ENCODE measurements at places on chromosomes 11 and 22.

- no peaks in the 10 kb centered on the region for H3K27me3 ChIP-seq
- H3K36me3 ChIP-seq, result no peaks in the 10 kb centered on the region
- H3K4me3 ChIP-seq, result no peak overlapping the region
- H3K4me1 ChIP-seq, result no peaks in the 10 kb centered on the region
Observed at GRCh38 chr11:126926376-126926791, 74.2 kb downstream of the KIRREL3 start.

DNA sequence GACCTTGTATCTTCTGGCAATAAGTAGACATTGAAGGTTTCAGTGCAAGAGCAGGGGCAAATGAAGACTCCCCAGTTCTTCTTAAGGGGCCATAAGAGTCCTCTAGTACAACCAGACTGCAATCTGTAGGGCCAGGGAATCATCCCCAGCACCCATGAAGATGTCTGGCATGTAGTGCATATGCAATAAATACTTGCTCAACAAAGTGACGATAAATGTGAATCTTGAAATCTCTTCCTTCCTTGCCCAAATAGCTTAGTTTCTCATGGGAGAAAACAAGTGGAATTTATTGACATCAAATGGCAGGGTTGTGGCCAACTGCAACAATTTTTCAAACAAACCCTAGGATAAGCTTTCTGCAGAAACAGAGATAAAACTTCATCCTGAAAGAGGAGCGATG, 107.6 kb downstream of the ABTB2 start:
- H3K27me3 ChIP-seq, result no peaks in the 10 kb centered on the region
- no peaks in the 10 kb centered on the region for H3K36me3 ChIP-seq
- peaks cover 14% of the 10 kb centered on the region for H3K4me1 ChIP-seq
- no peak for DNase-seq
- H3K4me3 ChIP-seq, result no peak overlapping the region

DNA sequence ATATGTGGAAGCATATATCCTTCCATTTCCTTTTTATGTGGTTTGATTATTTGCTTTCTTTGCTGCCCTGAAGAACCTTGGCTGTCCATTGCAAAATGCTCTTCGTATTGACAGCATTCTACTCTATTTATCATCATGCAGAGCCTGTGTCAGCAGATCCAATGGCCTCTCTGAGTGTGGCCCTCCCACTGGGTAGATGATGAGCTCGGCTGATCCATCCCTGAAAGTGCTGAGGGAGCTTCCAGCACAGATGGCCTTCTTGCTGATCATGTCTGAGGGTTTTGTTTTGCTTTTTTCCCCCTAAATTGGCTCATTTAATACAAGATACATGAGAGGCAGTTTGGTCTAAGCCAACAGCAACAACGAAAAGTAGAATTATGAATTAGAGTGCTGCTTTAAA, 181.0 kb downstream of the GRIA4 start:
- H3K27ac ChIP-seq, result no peak overlapping the region
- H3K36me3 ChIP-seq, result no peaks in the 10 kb centered on the region
- no peak overlapping the region for H3K4me3 ChIP-seq
- H3K4me1 ChIP-seq, result no peaks in the 10 kb centered on the region

DNA sequence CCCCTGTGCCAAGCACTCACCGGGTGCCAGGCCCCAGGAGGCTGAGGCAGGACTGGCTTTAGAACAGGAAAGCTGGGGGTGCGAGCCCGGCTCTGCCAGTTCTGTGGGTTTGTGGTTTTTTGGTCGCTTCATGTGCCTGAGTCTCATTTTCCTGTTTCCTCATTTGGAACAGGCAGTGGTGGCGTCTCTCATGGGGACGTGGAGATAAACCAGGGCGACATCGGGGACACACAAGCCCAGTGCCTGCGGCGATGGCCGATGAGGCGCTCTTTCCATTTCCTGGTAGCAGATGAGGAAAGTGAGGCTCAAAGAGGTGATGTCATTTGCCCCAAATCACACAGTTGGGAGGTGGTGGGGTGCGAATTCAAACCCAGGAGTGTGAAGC, 20.8 kb upstream of the CHKA start:
- no peak overlapping the region for H3K27ac ChIP-seq
- H3K4me1 ChIP-seq, result peaks cover 30% of the 10 kb centered on the region
- H3K27me3 ChIP-seq, result no peaks in the 10 kb centered on the region
- no peak for DNase-seq

GRCh38 chr11:116693593-116694348, 79.0 kb downstream of the BUD13 start:
- no peak overlapping the region for H3K27ac ChIP-seq
- no peaks in the 10 kb centered on the region for H3K27me3 ChIP-seq
- H3K4me1 ChIP-seq, result no peaks in the 10 kb centered on the region
- H3K4me3 ChIP-seq, result no peak overlapping the region

DNA sequence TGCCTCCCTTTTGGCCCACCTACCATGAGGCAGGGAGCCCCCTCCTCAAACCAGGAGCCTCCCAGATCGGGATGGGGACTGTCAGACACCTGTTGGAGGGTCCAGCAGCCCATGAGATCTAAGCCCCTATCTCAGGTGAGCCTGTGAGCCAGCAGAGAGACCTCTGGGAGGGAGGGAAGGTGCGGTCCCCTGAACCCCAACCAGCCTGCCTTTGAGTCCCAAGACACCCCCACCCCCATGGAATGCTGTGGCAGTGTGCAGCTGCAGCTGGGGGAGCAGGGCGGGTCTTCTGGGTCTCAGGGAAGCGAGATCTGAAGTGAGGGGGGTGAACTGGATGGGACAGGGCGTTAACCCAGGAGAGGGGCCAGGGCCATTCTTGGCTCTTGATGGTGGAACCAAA, 1.4 kb upstream of the CDKN1C start:
- DNase-seq, result no peak
- H3K27ac ChIP-seq, result no peak overlapping the region
- no peaks in the 10 kb centered on the region for H3K27me3 ChIP-seq
- H3K4me3 ChIP-seq, result no peak overlapping the region
- H3K4me1 ChIP-seq, result peaks cover 33% of the 10 kb centered on the region
- H3K36me3 ChIP-seq, result no peaks in the 10 kb centered on the region

GRCh38 chr22:41436322-41437113, 10.1 kb downstream of the TOB2 start:
- no peak for DNase-seq
- no peak overlapping the region for H3K27ac ChIP-seq
- H3K36me3 ChIP-seq, result peaks cover 54% of the 10 kb centered on the region
- H3K4me3 ChIP-seq, result no peak overlapping the region

GRCh38 chr11:102007567-102008437, 39.4 kb upstream of the CFAP300 start:
- H3K36me3 ChIP-seq, result no peaks in the 10 kb centered on the region
- H3K4me3 ChIP-seq, result no peak overlapping the region
- DNase-seq, result no peak
- H3K27ac ChIP-seq, result no peak overlapping the region
- peaks cover 10% of the 10 kb centered on the region for H3K4me1 ChIP-seq

DNA sequence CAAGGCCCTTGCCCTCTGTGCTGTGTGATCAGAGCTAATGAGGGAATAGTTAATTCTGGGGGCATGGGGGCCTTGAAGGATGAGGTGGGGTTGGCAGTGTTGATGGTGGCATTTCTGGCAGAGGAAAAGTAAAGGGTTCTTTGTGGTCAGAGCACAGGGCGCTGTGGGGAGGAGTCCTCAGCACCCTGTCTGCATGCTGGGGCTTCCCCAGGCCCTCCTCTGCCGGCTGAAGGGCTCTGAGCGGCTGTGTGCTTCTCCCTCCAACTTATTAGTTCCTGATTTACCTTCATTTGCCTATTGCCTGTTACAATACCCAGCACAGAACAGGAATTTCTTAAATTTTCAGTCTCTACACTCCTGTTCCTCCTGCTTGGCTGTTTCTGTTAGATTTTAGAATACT, 122.8 kb downstream of the HIPK3 start:
- peaks cover 20% of the 10 kb centered on the region for H3K27me3 ChIP-seq
- H3K4me3 ChIP-seq, result no peak overlapping the region
- H3K4me1 ChIP-seq, result no peaks in the 10 kb centered on the region
- DNase-seq, result no peak
- H3K36me3 ChIP-seq, result no peaks in the 10 kb centered on the region
- H3K27ac ChIP-seq, result no peak overlapping the region

- DNase-seq, result no peak
- H3K4me3 ChIP-seq, result no peak overlapping the region
- H3K4me1 ChIP-seq, result peaks cover 13% of the 10 kb centered on the region
- H3K36me3 ChIP-seq, result no peaks in the 10 kb centered on the region
Observed at GRCh38 chr11:15970506-15971214, 385.7 kb downstream of the SOX6 start.

DNA sequence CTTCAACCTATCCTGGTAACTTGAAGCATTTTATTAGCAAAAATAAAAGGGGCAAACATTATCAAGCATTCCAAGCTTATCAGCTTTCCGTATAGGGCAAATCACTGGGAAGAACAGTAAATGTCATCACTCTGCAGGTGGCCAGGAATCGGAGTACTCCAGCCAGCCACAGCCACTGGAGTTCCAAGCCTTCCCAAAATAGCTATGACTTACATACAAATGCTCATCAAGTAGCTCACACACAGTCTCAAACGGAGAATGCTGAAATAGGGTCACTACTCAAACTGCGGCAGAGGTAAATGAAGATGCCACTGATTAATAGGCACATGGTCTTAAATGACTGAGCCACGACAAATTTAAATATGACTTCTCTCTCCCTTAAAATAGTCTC, 2.1 kb downstream of the USP28 start:
- peaks cover 35% of the 10 kb centered on the region for H3K4me1 ChIP-seq
- no peak overlapping the region for H3K27ac ChIP-seq
- no peaks in the 10 kb centered on the region for H3K36me3 ChIP-seq
- DNase-seq, result no peak
- H3K27me3 ChIP-seq, result no peaks in the 10 kb centered on the region
- H3K4me3 ChIP-seq, result no peak overlapping the region

DNA sequence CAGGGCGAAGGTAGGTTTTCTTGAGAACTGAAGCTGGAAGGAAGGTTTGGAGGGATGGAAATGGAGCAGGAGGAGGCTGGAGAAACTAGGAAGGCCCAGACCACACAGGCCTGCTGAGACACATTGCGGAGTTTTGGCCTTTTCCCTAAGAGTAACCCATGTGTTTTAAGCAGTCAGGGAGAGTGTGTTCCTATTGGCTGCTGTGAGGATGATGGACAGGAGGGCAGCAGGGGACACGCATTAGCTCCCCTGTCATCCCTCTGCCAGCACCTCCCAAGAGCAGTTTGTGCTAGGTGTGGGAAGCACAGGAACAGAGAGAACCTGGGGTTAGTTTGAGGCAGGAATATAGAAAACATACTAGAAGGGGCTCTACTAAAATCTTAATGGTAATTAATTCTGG, 842.1 kb downstream of the TBC1D22A start:
- H3K36me3 ChIP-seq, result no peaks in the 10 kb centered on the region
- no peak for DNase-seq
- no peak overlapping the region for H3K27ac ChIP-seq
- H3K4me1 ChIP-seq, result no peaks in the 10 kb centered on the region
- peaks cover 4% of the 10 kb centered on the region for H3K27me3 ChIP-seq
- H3K4me3 ChIP-seq, result no peak overlapping the region

DNA sequence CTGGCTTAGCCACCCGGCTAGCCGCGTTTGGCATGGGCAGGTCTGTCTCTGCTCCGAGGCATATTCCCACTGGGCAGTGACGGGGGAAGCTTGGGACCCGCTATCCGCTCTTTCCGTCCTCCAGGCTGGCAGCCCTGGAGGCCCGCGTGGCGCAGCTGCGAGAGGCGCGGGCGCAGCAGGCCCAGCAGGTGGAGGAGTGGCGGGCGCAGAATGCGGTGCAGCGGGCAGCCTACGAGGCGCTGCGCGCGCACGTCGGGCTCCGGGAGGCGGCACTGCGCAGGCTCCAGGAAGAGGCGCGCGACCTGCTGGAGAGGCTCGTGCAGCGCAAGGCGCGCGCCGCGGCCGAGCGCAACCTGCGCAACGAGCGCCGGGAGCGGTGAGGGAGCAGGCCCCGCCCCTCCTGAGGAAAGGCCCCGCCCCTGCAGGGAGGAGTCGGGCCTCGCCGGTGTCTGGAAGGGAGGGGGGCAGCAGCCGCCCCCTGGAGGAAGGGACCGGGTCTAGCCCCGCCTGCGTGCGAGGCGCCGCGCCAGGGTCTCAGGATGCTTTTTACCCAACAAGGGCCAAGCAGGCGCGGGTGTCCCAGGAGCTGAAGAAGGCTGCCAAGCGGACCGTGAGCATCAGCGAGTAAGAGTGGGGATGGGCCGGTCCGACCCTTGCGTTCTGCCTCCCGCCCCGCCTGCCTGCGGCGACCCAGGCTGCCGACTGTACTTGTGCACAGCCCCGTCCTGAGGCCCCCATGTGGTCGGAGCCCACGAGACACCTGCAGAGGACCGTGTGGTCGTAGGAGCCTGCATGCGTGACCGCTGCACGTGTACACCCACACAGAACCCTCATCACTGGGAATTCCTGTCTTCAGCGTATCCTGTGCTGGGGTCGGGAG, 7.9 kb downstream of the ATG16L2 start:
- peak; percentile 92 for DNase-seq
- H3K27me3 ChIP-seq, result no peaks in the 10 kb centered on the region
- peak overlapping the region; percentile 5 for H3K27ac ChIP-seq
- no peaks in the 10 kb centered on the region for H3K36me3 ChIP-seq
- H3K4me3 ChIP-seq, result no peak overlapping the region
- H3K4me1 ChIP-seq, result peaks cover 8% of the 10 kb centered on the region

- peak overlapping the region; percentile 25 for H3K27ac ChIP-seq
- no peaks in the 10 kb centered on the region for H3K36me3 ChIP-seq
- no peaks in the 10 kb centered on the region for H3K27me3 ChIP-seq
- no peak for DNase-seq
Observed at GRCh38 chr22:21754523-21754922, 18.9 kb upstream of the YPEL1 start.

- H3K36me3 ChIP-seq, result no peaks in the 10 kb centered on the region
- no peaks in the 10 kb centered on the region for H3K4me1 ChIP-seq
- no peaks in the 10 kb centered on the region for H3K27me3 ChIP-seq
- no peak overlapping the region for H3K4me3 ChIP-seq
- H3K27ac ChIP-seq, result no peak overlapping the region
Observed at GRCh38 chr22:40982482-40983385, 31.6 kb downstream of the RBX1 start.

- H3K4me3 ChIP-seq, result no peak overlapping the region
- DNase-seq, result no peak
- no peak overlapping the region for H3K27ac ChIP-seq
- H3K36me3 ChIP-seq, result no peaks in the 10 kb centered on the region
Observed at GRCh38 chr11:126917531-126918204, 82.9 kb downstream of the KIRREL3 start.

DNA sequence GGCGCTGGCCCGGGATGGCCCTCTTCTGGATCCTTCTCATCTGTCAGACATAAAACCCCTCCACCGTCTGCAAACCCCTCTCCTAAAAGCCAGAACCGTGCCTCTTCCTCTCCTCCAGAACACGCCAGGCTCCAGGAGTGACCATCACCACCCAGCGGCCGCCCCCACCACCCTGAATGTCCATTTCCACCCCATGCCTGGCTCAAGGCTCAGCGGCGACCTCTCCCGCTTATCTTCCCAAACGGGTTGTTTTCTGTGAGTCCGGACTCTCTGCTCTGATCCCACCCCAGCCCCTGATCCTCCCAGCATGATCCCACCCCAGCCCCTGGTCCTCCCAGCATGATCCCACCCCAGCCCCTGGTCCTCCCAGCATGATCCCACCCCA, 37.6 kb downstream of the CELSR1 start:
- no peaks in the 10 kb centered on the region for H3K36me3 ChIP-seq
- H3K27ac ChIP-seq, result no peak overlapping the region
- peaks cover 4% of the 10 kb centered on the region for H3K4me1 ChIP-seq
- no peak for DNase-seq
- no peak overlapping the region for H3K4me3 ChIP-seq
